ENCODE measurements at places on chromosomes 2 and 18. TPM values are rescaled to one million over a fixed set of nuclear protein-coding genes. Genes with fewer than 3 reads are reported as not detected.

Gene CCDC148
- total RNA-seq, result 0.15 TPM

Gene SH2D6
- 0.77 TPM for total RNA-seq

Gene RAPGEF4
- total RNA-seq, result 0.62 TPM

Gene TWIST2
- not detected for total RNA-seq

Gene KCNIP3
- total RNA-seq, result not detected

Gene SCYGR6
- not detected for total RNA-seq

Gene KIAA2012
- not detected for total RNA-seq

Gene MTCL1
- total RNA-seq, result 1.8 TPM

Gene HTR2B
- total RNA-seq, result 2.1 TPM

Gene TMEM178A
- not detected for total RNA-seq

Gene FASTKD1
- 26.8 TPM for total RNA-seq

Gene TMEM163
- not detected for total RNA-seq

Gene SCN3A
- total RNA-seq, result not detected

Gene EHD3
- 0.44 TPM for total RNA-seq

Gene CTAGE1
- not detected for total RNA-seq

Gene HNMT
- total RNA-seq, result not detected

Gene GKN2
- not detected for total RNA-seq

GRCh38 chr2:99348173-99348572 lies 11.0 kb downstream of the EIF5B start:
- no peak for DNase-seq

DNA sequence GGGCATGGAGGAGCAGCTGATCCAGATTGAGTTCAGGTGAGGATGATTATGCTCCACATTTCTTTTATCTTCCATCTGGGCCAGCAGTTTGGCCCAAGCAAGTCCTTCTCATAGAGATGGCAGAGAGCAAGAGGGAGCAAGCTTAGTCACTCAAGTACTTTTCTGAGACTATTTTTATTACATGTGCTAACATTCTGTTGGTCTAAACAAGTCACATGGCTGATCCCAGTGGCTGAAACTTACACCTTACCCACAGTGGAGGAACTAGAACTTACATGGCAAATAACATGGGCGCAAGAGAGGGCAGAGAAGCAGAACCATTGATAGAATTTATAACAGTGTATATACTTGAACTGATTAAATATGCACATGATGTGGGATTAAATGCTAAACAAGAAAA lies 105.7 kb downstream of the KYNU start:
- no peak for DNase-seq

- no peak for DNase-seq
Measured at GRCh38 chr2:127429844-127430425, 11.7 kb downstream of the PROC start.

DNA sequence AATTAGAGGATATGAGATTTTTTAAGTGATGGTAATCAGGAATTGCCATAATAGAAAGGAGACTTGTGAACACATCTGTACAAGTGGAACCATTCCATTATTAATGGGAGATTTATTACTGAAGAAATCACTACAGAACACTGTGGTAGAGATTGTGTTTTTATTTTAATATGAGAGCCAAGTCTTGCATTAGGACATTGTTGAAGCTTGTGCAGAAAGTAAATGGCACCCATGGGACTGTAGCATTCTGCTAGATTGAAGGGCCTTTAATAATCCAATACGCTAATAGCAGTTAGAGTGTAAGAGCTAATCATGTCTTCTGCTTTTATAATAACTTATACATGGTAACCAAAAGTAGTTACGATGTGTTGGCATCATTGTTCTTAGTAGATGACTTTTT lies 83.6 kb downstream of the VRK2 start:
- DNase-seq, result no peak

- DNase-seq, result no peak
Measured at GRCh38 chr18:79658366-79658765, 21.2 kb upstream of the CTDP1 start.

DNA sequence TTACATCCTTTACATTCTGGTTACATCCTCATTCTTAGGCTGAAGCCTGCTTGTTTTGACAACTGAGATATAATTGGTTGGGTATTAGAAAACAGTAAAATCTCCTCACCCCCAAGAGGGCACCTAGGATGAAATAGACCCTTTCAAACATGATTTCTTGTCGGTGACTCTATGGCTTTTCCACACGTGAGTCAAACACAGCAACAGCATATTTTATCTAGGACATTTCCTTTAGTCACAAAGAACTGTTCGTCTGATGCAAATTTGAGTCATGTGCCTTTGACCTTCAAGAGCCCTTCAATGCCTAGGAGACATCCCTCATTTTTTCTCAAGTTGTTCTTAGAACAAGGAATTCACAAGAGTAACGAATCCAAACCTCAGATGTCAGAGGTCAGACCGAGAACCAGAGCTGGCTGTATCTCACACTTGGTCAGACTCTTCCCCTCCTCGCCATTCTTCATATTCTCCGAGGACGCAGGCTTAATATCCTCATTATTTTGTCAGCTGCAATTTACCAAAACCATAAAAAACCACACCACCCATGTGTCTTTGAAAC lies 60.5 kb upstream of the ALKAL2 start:
- no peak for DNase-seq

- no peak for DNase-seq
Measured at GRCh38 chr2:33342171-33342570, 134.3 kb upstream of the RASGRP3 start.

DNA sequence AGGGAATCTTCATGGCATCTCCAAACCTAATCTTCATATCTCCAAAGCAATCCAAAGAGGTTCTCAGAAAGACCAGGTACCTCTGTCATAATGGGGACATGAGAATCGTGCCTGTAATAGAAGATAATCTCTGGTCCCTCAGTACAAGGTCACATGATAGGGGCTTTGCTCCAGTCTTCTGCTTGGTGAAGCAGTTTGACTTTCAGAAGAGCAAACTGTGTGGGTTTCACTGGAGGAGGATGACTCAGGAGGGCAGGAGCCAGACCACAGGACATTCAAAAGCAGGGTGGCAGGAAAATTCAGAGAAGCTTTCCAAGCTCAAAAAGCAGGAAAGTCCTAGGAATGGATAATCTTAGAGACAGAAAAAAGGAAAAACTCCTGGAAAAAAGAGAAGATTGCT lies 10.6 kb upstream of the PAX3 start:
- DNase-seq, result peak; percentile 1

- no peak for DNase-seq
Measured at GRCh38 chr2:236210536-236210935, 42.4 kb upstream of the GBX2 start.

DNA sequence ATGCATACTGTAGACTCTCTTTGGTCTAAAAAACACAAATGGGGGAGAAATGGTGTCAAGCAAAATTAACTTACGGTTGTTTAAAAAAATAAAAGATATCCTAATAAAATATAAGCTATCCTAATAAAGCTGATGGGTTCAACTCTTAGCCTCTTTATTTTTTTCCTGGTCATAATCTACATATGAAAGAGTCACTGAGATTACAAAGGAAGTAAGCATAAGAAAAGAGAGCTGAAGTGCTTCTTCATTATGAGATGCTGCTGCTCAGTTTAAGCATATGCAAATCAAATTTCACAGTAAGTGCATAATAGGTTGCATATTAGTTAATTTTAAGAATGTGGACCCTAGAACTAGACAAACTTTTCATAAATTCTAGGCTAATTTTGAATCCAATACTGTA lies 59.9 kb upstream of the DNER start:
- no peak for DNase-seq

DNA sequence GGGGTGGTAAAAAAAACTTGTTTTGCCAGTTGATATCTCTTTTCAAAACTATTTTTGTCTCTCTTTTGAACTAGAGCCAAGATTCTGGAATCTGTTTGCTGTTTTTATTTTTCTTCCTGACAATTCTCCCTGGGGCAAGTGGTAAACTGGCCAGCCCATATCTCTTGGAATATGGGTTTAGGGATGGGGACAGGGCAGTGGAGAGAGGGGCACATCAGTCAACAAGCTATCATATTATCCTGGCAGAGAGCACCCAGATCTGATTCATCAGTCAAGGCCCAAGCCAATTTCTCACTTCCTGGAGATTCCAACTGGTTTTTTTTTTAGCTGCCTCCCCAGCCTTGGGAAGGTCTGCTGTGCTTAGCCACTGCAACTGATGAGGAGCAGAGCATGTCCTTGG lies 52.3 kb downstream of the ARHGAP28 start:
- no peak for DNase-seq

DNA sequence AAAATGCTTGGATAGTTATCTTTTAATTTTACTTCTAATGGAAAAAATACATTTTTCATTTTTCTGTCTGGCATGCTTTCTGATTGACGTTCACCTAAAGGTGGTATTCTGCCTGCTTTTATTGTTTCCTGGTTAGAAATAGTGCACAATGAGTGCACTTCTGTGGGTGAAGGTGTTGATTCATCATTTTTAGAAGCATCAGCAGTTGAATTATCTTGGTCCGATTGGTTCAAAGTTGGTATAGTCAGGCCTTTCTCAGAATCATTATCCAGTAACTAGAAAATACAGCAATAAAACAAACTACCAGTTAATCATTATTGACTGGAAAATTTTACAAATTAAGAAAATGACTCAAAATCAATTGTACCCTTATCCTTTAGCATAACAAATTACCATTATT lies 84.5 kb downstream of the STRADB start:
- DNase-seq, result no peak

- DNase-seq, result no peak
Measured at GRCh38 chr2:136133586-136133985, 15.6 kb upstream of the CXCR4 start.

- no peak for DNase-seq
Measured at GRCh38 chr2:55061523-55062344, 11.5 kb upstream of the RTN4 start.

DNA sequence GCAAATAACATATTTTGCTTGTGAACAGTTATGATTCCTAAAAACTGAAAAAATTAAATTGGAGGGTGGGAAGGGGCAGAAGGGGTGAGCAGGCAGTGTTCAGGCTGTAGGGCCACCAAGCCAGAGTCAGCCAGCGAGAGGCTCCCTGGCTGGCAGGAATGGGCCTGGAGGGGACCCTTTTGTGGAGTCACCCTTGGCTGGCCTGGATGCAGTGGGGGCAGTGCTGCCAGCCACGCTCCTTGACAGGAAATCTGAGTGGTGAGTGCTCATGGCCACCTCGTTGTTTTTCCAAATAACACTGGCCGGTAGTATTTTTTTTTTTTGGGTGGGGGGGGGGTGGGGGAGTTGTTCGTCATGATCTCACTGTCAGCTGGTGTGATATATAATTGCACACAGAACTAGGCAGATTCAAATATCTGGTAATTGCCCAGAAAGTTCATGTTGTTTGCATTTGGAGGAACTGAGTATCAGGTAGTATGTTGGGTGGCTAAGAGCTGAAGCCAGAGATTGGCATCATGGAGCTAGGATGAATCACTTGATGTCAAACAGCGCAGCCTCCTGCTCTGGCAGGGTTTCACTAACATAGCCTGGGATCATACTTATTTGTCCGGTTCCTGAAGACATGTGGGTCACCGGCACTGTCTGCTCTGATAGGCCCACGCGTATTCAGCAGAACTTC lies 160.0 kb downstream of the PTGR3 start:
- DNase-seq, result no peak

DNA sequence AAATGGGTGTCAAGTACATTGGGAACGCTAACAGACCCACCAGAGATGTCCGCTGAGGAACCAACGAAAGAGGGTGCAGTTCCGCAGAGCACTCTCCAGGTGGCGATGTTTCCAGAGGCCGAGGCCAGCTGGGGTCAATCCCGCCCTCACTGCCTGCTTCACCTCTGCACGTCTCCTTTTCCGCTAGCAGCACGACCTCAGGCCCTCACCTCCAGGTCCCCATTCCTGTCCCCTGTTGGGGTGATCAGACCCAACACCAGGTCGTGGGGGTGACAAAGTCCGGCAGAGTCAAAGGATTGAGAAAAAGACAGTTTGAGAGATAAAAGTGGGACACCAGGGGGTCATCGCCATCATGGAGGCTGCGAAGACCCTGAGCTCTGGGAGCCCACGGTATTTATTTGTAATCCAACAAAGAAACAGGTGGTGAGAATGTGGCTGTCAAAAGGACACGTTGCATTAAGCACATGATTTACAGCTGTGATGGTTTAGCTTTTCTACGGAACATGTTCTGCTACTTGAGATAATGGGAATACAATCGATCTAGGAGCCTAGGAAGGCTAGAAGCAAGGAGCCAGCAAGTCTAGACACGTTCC lies 27.3 kb downstream of the ZAP70 start:
- DNase-seq, result peak; percentile 43

GRCh38 chr2:252001-252602 lies 11.7 kb downstream of the SH3YL1 start:
- no peak for DNase-seq

DNA sequence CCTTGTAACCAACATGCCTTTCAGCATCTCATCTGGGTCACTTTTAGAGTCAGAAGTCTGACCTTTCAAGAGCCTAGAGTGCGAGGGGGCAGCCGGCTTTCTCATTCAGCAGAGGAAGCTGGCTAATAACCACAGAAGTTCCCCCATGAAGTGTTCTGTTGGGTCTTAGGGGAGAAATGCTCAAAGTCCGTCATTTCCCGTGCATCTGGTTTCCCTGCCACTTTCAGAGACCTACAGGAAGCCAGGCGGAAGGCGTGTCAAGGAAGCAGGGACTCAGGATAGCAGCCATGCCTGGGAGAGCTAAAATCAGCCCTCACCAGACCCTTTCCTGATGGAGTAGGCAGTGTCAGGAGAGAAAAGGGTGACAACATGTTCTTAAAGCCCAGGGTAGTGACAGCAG lies 301.8 kb upstream of the ID2 start:
- DNase-seq, result no peak

GRCh38 chr2:119082821-119083400 lies 75.6 kb downstream of the C1QL2 start:
- DNase-seq, result no peak

DNA sequence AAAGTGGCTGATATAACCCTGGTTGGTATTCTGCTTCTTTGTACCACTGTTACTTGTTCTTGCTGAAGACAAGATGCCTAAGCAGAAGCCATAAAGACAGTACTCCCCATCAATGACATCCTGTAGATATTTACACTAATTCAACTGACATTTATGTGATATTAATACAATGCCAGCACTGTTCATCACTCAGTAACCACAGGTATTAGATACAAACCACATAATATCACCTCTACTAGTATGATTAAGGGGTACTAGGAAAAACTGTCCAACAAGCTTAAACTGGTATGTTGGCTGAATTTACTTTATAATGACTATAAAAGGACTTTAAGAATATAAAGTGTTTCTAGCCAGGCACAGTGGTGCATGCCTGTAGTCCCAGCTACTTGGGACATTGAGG lies 65.8 kb downstream of the RTN4 start:
- DNase-seq, result no peak

- DNase-seq, result no peak
Measured at GRCh38 chr2:109454765-109455394, 158.9 kb downstream of the SEPTIN10 start.

DNA sequence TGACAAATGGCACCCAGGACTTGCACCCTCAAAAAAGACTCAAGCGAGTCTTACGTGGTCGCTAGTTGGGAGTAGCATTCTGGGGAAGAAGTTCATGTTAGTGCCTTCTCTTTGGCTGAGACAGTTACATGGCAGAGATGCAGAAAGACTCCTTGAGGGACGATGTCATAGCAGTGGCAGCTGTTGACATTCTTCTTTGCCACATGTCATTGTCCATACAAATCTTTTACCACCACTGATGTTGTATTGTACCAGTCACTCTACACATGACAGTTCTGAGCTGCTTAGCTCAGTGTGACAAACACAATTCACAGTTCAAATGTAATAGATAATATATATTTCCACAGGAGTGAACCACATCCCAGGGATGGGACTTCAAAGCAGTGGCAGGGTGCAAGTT lies 197.1 kb downstream of the TCF4 start:
- no peak for DNase-seq

- no peak for DNase-seq
Measured at GRCh38 chr2:71129902-71130151, 202 bp downstream of the MCEE start.
